Calu3 (cell line): ENCODE measurements at places on chromosomes 13 and 19. TPM values are rescaled to one million over a fixed set of nuclear protein-coding genes. Genes with fewer than 3 reads are reported as not detected.

DNA sequence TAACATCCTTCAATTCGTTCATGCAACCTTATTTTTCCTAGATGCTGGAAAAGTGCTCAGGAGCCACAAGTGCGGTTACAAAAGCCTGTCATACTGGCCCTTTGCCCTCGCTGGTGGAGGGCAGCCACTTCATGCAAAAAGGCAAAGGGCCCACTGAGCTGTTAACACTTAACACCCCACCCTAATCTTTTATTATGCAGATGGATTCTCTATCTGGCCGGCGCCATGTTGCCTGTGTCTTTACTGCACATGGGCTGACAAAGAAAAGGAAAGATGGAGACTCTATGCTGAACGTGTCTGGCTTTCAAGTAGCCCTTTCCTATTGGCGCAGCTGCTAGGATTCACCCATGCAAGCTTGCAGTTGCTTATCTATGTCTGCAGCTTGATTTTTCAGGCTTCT lies 10.8 kb downstream of the OR7D2 start:
- H3K27me3 ChIP-seq, result no peaks in the 10 kb centered on the region
- H3K36me3 ChIP-seq, result no peaks in the 10 kb centered on the region
- no peaks in the 10 kb centered on the region for H3K4me1 ChIP-seq
- DNase-seq, result no peak

DNA sequence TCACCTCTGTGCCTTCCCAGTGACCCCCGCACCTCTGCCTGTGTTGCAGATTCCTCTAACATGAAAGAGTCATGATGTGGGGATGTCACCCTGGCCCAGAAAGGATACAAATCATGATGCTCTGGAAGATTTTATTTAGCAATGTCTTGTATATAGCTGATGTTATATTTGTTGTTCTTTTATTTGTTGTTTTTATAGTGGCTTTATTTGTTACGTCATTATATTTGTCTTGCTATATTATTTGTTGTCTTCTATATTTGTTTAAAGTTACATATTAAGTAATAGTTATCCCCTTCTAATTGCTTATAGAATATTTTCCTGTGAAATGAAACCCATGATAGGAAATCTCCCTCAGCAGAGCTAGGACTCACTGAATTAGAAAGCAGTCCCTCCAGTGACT lies 1149.2 kb downstream of the UQCRFS1 start:
- DNase-seq, result no peak
- no peaks in the 10 kb centered on the region for H3K27me3 ChIP-seq

DNA sequence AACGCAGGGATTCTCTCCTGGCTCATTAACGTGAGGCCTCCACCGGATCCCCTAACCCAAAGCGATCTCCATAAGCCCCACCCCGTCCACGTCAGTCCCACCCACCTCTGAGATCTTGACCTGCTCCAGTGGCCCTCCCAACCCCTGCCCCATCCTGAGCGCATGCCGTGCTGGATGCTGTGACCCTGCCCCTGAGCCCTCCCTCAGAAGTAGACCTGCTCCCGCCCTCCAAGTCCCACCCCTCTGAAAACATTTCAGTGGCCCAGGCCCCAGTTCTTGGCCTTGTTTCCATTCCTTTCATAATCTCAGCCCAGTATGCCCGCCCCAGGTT lies 19.9 kb downstream of the LMTK3 start:
- peaks cover 38% of the 10 kb centered on the region for H3K4me1 ChIP-seq
- H3K27me3 ChIP-seq, result peaks cover 63% of the 10 kb centered on the region
- no peak for DNase-seq
- H3K36me3 ChIP-seq, result peaks cover 64% of the 10 kb centered on the region

DNA sequence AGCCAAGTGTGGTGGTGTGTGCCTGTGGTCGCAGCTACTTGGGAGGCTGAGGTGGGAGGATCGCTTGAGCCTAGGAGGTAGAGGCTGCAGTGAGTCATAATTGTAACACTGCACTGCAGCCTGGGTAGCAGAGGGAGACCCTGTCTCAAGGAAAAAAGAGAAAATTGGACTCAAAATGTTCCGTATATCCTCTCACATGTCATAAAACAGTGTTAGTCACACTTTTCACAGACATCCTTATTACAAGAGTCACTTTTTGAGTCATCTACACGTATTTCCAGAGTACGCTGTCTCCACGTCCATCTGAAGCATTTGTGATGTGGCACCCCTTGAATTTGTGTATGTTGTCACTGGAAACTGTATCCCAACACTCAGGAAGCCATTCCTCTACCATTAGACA lies 133.0 kb downstream of the SIPA1L3 start:
- H3K27ac ChIP-seq, result no peak overlapping the region
- H3K27me3 ChIP-seq, result no peaks in the 10 kb centered on the region
- DNase-seq, result no peak
- peaks cover 31% of the 10 kb centered on the region for H3K4me1 ChIP-seq
- H3K36me3 ChIP-seq, result peaks cover 17% of the 10 kb centered on the region

DNA sequence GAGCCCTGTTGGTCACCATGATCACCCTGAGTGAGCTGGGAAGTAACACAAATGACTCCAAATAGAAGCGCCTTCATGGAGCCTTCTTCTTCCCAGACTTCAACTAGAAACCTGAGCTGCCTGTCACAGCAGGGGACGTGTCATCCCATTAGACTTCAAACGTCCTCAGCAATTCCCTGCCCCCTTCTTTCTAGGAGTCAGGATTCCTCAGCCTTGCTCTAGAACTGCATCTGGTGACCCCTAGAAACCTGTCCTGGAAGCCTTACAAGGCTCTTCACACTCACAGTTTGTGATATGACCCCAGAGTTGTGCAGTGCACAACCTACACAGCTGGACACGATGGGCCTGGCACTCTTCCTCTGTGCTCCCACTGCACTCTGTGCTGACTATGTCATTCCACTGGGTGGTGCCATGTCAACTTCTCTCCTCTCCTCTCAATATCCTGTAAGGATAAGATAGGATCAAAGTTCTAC lies 23.6 kb upstream of the TTYH1 start:
- DNase-seq, result peak; percentile 52
- H3K4me3 ChIP-seq, result no peak overlapping the region
- peaks cover 15% of the 10 kb centered on the region for H3K4me1 ChIP-seq
- H3K27ac ChIP-seq, result no peak overlapping the region
- peaks cover 34% of the 10 kb centered on the region for H3K27me3 ChIP-seq

DNA sequence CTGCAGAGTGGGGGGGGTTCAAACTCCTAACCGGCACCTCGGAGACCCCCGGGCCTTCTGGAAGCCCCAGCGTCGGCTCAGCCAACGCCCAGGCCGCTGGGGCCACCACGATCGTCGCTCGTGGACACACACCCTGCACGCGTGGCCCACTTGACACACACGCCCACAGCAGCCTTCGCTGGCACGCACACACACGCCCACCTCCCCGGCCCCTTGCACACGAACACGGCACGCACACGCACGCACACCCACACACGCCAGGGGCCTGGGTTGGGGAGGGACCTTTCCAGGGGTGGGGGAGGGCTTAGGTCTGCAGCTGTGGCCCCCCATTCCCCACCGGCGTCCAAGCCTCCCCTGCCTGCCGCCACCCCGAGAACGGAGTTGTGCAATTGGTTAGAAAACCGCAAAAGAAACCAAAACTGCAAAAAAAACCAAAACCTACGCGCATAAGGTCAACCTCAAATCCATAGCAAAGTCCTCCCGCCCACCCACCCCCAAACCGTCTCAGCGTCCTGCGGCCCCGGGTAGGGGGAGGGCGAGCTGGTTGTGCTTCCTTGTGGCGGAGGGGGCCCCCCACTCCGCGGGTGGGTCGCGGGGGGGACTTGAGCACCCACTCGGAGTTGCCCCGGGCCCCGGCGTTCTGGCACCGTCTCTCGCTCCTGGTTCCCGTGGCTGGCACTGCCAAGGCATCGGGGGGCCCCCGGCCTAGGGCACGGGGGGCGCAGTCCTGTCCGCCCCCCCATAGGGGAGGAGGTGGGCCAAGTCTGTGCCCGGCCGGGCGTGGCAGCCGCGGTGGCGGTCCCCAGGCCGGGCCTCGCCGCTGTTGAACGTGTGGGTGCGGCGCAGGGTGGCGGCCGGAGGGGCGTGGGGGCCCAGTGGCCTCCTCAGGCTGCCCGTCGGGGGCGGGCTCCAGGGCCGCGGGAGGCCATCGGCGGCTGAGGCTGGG lies 3.3 kb upstream of the LRG1 start:
- peaks cover 11% of the 10 kb centered on the region for H3K36me3 ChIP-seq
- H3K27ac ChIP-seq, result no peak overlapping the region
- H3K27me3 ChIP-seq, result no peaks in the 10 kb centered on the region
- H3K4me3 ChIP-seq, result no peak overlapping the region
- H3K4me1 ChIP-seq, result peaks cover 16% of the 10 kb centered on the region
- DNase-seq, result no peak

- H3K4me1 ChIP-seq, result peaks cover 8% of the 10 kb centered on the region
- H3K27ac ChIP-seq, result peak overlapping the region; percentile 56
- no peak for DNase-seq
Observed at GRCh38 chr19:57241176-57241575, 744 bp downstream of the ZNF805 start.

DNA sequence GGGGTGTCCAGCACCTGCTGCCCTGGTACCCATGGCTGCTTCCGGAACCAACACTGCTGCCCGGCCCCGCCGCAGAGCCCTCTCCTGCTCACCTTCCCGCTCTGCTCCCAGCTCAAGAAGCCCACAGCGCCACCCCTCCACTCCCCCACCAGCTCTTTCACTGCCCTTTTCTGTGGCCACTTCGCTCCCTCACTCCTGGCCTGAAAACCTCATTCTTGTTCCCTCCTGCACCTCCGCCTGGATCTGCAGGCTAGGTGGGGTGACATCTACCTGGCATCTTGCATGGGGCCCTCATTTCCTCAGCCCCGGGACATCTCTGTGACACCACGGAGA lies 6.4 kb downstream of the ZNF787 start:
- H3K27me3 ChIP-seq, result no peaks in the 10 kb centered on the region
- H3K27ac ChIP-seq, result peak overlapping the region; percentile 62
- no peak overlapping the region for H3K4me3 ChIP-seq
- H3K4me1 ChIP-seq, result peaks cover 57% of the 10 kb centered on the region

DNA sequence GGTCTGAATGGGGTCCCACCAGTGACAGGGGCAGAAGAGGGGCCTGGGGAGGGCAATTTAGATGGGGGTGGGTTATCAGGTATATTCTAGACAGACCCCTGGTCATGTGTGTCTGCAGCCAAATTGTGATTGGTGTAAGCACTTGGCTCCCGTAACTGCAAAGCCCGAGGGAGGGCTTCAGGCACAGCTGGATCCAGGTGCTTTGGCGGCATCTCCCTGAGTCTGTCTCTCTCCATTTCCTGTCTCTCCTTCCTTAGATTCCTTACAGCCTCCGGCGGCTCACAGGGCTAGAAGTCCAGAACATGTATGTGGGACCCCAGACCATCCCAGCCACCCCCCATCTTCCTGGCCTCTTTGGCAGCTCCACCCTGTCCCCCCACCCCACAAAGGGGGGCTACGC lies 31.4 kb downstream of the DHX34 start:
- no peaks in the 10 kb centered on the region for H3K4me1 ChIP-seq
- no peak overlapping the region for H3K27ac ChIP-seq
- no peak overlapping the region for H3K4me3 ChIP-seq
- H3K27me3 ChIP-seq, result peaks cover 8% of the 10 kb centered on the region
- H3K36me3 ChIP-seq, result peaks cover 71% of the 10 kb centered on the region

DNA sequence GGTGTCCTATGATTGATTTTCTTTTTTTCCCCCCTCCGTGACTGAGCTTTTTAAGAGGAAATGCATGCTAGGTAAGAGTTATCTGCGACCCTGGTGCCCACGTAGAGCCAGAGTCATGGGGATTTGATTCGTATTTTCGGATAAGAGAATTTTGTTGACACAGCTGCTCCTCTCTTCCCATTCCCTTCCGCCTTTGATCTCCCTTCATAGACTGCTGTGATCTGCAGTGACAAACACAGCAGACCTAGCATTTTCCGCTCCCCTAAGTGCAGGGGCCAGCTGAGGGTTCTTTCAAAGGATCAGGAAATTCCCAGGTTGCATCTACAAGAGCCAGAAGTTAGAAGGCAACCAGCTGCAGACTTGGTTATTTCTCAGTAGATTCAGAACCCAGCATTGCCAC lies 70.5 kb downstream of the ZNF568 start:
- H3K27ac ChIP-seq, result no peak overlapping the region
- peaks cover 5% of the 10 kb centered on the region for H3K36me3 ChIP-seq
- DNase-seq, result no peak
- no peaks in the 10 kb centered on the region for H3K4me1 ChIP-seq

DNA sequence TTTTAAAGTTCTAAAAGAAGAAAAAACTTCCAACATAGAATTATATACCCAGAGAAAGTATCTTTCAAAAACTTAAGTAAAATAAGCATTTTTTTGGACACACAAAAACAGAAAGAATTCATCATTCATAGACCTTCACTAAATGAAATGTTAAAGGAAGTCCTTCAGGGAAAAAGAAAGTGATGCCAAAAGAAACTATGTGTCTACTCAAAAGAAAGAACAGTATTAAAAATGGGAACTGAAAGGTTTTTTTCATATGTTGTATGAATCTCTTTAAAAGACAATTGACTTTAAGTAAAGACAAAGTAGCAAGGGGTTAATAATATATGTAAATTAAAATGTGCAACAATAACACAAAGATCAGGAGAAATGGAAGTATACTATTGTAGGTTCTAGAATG lies 96.5 kb downstream of the DHRS12 start:
- H3K4me1 ChIP-seq, result no peaks in the 10 kb centered on the region
- H3K4me3 ChIP-seq, result no peak overlapping the region
- no peak overlapping the region for H3K27ac ChIP-seq
- no peaks in the 10 kb centered on the region for H3K36me3 ChIP-seq

DNA sequence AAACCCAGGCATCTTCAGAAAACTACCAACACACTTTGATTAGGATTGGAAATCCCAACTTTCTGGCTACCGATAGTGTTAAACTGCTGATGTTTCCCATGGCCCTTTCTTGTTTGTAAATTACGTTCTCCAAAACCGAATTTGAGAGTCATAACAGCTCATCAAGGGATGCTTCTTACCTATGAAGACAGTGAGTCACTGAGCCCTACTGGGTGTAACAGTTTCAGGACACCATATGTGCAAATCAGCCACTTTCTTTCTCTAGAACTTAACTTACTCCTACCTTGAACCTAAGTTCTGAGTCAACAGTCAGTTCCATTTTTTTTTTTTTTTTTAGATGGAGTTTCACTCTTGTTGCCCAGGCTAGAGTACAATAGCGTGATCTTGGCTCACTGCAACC lies 410.1 kb upstream of the TSHZ3 start:
- no peaks in the 10 kb centered on the region for H3K36me3 ChIP-seq
- H3K4me3 ChIP-seq, result no peak overlapping the region
- no peaks in the 10 kb centered on the region for H3K4me1 ChIP-seq

- no peaks in the 10 kb centered on the region for H3K4me1 ChIP-seq
- H3K27me3 ChIP-seq, result no peaks in the 10 kb centered on the region
- DNase-seq, result no peak
- H3K36me3 ChIP-seq, result no peaks in the 10 kb centered on the region
- no peak overlapping the region for H3K4me3 ChIP-seq
- H3K27ac ChIP-seq, result no peak overlapping the region
Observed at GRCh38 chr13:100461309-100462030, 127.1 kb downstream of the GGACT start.

- H3K4me1 ChIP-seq, result peaks cover 9% of the 10 kb centered on the region
- no peak for DNase-seq
- H3K27ac ChIP-seq, result no peak overlapping the region
- H3K4me3 ChIP-seq, result no peak overlapping the region
- H3K36me3 ChIP-seq, result no peaks in the 10 kb centered on the region
Observed at GRCh38 chr19:35419046-35419445, 29.0 kb upstream of the FFAR2 start.

DNA sequence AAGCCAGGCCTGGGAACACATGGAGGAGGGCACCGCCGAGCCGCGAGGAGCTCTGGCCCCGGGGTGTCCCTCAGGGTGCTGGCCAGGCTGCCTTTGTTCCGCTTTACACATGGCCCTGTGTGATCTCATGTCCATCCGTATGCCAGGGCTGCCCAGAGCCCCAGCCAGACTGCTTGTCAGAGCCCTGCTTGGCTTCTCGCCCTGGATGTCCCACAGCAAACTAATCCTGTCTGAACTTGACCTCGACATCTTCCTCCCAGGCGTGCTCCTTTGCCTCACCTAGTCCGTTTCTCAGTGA lies 14.3 kb downstream of the BCKDHA start:
- peaks cover 19% of the 10 kb centered on the region for H3K4me1 ChIP-seq
- DNase-seq, result no peak
- H3K27me3 ChIP-seq, result no peaks in the 10 kb centered on the region

The COL5A3 gene
- total RNA-seq, result 0.26 and 0.49 TPM in 2 replicates
